ENCODE measurements at places on chromosomes 6 and 20.
A peak's percentile ranks its signal among the peaks of the same experiment; 100 is the strongest.

GRCh38 chr6:30686009-30686907 is at the start of gene PPP1R18:
TSS of gene PPP1R18 (minus strand) at chr6:30686645. CDS start at chr6:30686018, 627 bp downstream.
- DNase-seq: peak; percentile 70

DNA sequence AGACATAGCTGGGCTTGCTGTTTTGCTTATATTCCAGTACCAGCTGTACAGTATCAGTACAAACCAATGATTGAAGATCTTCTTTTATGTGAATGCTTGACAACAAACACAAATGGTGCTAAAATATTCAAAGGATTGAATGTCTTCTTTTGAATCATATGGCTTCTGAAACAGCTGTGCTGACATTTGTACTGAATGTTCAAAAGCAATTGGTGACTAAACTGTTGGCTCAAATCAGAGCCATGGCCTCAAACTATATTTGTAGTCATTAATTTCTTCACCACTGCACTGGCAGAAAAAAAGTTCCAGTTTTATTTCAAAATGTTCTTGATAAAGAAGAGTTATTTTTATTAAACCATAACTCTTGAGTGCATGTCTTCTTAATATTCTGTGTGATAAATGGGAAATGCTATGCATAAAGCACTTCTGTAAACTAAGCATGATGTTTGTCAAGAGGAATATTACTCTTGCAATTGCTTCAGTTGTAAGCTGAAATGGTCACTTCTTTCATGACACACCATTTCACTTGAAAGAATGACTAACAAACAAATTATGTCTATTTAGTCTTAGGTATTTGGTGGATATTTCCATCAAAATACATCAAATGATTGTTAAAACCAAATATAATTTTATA is 45.9 kb upstream of the CENPW start:
- no peak for DNase-seq

DNA sequence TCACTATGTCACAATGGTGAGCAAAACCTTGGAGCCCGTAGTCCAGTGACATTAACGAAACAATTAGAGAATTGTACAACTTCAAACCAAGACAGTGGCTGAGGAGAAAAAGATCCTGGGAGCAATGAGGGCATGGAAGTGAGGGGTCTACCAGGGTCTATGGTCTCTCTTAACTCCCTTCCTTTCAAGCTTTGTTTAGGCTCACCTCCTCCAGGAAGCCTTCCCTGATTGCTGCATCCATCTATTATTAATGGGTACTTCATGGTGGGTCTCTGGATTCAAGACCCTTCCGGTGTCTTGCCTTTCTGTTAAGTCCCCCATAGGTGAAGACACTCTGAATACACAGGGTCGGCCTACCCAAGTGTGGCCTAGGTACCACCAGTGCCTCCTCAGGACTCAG is 38.1 kb upstream of the MLN start:
- no peak for DNase-seq

DNA sequence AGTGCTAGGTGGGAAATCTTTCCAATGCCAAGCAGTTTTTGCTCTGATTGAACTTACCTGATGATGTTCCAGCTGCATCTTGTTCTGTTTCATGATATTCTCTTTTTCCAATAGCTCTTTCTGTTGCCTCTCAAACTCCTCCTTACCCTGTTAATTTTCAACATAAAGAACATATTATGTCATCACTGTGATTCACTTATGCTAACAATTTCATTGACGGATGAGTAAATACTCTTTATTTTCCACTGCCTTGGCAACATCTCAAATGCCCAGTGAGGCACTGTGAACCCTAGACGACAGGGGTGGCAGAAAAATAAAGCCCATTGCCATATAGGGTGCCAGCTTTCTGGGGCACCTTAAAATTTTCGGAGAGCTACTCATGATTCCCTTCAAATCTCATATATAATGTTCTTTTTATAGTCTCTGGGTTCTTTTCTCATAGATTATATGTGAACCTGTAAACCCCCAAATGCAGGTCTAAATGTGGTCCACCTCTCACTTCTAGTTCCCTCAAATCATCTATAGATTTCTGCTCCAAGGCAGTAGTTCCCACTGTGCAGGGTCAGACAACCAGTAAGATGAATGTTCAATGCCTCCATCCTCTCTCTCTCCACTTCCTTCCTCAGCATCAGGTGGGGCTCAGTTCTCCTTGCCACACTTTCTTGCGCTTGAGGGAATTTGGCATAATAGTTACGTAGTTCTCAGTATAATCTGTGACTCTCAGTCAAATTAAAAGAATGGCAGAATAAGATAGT is 44.1 kb downstream of the NEDD9 start:
- no peak for DNase-seq

GRCh38 chr20:62627901-62628612 is 14.2 kb upstream of the SLCO4A1 start:
- DNase-seq: no peak

- DNase-seq: no peak
Observed at GRCh38 chr6:41077536-41077935, 4.8 kb downstream of the NFYA start.

GRCh38 chr6:26097268-26097875 is 10.1 kb downstream of the HFE start:
- peak; percentile 71 for DNase-seq
